ENCODE measurements at places on chromosomes 16 and 17.

GRCh38 chr16:27218756-27219155 lies 15.4 kb downstream of the KDM8 start:
- DNase-seq: no peak

GRCh38 chr17:9020096-9020823 lies 1.1 kb upstream of the NTN1 start:
- no peak for DNase-seq

DNA sequence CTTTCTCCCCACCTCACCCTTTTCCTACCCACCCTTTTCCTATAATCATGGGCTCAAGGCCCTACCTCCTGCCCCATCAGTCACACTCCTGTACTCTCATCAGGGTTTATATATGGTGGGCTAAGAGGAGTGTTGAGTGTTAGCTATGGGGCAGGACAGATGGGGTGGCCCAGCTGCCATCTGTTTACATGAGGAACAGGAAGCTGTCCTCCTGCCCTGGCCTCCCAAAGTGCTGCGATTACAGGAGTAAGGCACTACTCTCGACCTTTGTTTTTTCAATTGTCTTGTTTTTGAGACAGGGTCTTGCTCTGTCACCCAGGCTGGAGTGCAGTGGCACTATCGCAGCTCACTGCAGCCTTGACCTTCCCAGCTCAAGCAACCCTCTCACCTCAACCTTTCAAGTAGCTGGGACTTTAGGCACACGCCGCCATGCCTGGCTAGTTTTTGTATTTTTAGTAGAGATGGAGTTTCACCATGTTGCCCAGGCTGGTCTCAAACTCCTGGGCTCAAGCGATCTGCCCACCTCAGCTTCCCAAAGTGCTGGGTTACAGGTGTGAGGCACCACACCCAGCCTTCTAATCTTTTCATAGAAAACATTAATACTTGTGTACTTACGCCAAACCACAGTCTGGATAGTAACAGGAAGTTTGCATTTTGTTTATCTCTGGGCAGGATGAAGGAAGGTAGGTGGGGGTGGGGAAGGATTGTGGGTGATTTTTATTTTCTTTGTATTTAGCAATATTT lies 1.6 kb downstream of the TRADD start:
- DNase-seq: no peak

DNA sequence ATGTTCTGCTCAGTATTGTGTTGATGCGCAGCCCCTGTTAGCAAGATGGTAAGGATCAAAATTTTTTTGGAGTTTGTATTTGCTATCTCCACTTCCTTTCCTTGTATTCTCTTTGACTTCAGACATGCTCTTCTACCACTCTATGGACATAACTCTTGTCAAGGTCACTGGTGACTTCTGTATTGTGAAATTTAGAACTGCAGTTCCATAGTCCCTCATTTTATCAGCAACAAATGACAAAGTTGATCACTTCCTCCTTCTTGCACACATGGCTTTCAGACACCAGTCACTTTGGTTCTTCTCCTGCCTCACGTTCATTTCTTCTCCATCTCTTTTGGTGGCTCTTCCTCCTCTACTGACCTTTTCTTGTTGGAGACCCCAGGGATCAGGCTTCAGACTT lies 21.1 kb downstream of the COX11 start:
- no peak for DNase-seq

- DNase-seq: no peak
Measured at GRCh38 chr16:57601801-57602478, 26.5 kb upstream of the ADGRG1 start.

DNA sequence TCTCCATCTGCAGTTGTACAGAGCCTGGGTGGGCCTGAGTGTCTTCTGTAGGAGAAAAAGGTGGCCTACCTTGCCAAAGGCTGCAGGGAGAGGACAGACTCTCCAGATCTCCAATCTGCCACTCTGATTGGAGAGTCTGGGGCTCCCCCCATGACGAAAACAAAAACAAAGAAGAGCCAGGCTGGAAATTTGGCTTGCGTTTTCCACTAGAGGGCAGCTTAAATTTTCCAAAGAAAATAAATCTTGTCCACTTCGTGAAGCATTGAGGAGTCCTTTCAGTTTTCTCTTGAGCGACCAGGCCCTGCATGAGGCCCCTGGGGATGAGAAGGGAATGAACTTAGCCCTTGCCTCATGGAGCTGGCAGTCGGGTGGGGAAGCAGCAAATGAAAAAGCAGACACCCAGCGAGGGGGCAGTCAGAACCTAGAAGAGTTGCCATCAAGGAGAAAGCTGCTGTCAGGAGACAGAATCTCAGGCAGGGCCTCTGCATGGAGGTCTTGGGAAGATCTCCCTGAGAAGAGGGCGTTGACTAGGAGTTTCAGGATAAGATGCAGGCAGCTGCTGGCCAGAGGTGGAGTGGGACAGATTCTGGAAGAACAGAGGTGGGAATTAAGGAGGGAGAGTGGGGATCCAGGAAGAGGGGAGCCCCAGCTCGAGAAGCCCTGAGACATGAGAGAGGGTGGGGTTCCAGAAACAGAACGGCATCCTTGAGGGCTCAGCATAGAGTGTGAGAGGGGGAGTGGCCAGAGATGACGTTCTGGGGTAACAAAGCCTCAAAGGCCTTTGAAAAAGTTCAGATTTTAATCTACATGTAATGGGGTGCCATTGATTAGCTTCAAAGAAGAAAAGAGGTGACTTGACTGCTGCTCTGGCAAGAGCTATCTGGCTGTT lies 8.4 kb upstream of the SHCBP1 start:
- DNase-seq: no peak

GRCh38 chr17:42459256-42459800 lies 650 bp downstream of the ATP6V0A1 start:
- no peak for DNase-seq
